Left hindlimb (tissue), 1 donor: ENCODE measurements at places on chromosomes 11 and 22.

DNA sequence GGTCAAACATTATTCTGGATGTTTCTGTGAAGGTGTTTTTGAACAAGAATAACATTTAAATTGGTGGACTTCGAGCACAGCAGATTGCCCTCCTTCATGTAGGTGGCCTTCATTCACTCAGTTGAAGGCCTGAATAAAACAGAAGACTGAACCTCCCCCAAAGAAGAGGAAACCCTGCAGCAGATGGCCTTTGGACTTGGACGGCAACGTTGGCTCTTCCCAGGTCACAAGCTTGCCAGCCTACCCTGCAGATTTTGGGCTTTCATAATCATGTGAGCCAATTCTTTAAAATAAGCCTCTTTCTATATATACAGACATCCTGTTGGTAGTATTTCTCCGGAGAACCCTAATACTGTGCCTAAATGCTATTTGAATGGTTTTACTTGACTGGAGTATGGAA, 432.2 kb upstream of the NARS2 start:
- DNase-seq: no peak

GRCh38 chr11:107859459-107860239, 1.1 kb upstream of the SLC35F2 start:
- DNase-seq: peak; percentile 53

DNA sequence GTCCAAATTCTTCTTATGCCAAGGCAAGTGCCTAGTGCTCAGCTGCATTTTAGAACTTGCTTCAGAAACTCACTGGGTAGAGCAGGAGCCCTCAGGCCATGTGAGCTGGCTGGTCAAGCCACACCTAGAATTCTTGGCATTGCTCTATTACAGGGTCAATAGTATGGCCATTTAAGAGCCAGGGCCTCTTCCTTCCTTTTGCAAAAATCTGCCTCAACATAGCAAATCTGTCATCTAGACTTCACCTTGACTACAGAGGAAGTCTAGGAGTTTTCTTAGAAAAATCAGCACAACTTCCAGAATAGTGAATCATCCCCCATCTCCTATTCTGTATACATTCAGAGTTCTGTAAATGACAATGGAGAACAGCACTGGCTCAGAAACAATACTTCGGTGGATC, 112.0 kb upstream of the TTC12 start:
- DNase-seq: no peak

GRCh38 chr11:119108146-119108856, 1.2 kb downstream of the C2CD2L start:
- DNase-seq: no peak

DNA sequence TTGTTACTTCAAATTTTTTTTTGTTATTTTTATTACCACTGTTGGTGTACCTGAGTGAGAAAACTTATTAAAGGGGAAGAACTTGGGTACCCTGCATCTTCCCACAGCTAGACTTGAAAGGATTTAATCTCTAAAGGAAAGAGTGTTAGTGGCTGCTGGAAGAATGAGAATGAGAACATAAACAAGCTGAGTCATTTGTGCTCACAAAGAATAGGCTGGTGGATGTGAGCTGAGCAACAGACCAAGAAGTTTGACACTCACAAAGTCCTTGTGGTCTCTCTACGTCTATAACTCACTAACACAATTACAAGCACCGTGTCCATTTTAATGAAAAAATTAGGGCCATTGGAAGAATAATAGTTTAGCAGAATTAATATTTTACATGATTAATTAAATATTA, 217.6 kb upstream of the ANO5 start:
- no peak for DNase-seq

- no peak for DNase-seq
These were observed 6.1 kb downstream of the MICAL2 start for GRCh38 chr11:12116425-12117032.

GRCh38 chr11:27294654-27295053, 68.4 kb downstream of the CCDC34 start:
- DNase-seq: no peak

DNA sequence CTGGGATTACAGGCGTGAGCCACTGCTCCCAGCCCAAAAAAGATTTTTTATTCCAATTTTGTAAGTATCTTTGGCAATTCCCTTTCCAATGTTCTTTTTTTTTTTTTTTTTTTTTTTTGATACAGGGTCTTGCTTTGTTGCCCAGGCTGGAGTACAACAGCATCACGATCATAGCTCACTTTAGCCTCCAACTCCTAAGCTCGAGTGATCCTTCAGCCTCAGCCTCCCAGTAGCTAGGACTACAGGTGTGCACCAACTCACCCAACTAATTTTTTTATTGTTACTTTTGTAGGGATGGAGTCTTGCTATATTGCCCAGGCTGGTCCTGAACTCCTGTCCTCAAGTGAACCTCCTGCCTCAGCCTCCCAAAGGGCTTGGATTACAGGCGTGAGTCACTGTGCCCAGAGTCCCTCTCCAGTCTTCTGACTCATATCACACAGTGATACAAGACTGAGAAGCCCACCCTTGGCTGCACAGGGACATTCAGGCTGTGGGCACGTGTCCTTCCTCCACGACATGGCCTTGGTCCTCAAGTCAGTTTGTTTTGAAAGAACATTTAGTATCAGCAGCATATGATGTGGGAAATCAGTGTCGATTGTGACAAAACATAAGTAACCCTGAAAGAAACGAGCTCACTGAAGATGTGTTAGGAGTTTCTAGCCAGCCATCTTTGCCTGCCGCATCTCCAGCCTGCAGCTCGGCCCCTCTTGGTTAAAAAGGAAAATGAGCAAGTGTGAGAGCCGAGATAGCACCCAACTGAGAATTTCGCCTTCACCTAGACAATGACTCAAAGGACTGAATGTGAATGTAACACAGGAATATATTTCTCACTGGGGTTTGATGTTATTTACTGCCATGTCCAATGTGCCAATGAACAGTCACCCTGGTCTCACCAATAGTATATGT, 175.5 kb downstream of the MN1 start:
- no peak for DNase-seq

- peak; percentile 90 for DNase-seq
These were observed 118.5 kb downstream of the APOL5 start for GRCh38 chr22:35835998-35836691.

- no peak for DNase-seq
These were observed 1.5 kb upstream of the ANKRD42 start for GRCh38 chr11:83191986-83192385.

- DNase-seq: no peak
These were observed 76.7 kb downstream of the BMAL1 start for GRCh38 chr11:13354335-13354734.
